SW 1271 (cell line): ENCODE measurements at places on chromosomes 2 and 18.

DNA sequence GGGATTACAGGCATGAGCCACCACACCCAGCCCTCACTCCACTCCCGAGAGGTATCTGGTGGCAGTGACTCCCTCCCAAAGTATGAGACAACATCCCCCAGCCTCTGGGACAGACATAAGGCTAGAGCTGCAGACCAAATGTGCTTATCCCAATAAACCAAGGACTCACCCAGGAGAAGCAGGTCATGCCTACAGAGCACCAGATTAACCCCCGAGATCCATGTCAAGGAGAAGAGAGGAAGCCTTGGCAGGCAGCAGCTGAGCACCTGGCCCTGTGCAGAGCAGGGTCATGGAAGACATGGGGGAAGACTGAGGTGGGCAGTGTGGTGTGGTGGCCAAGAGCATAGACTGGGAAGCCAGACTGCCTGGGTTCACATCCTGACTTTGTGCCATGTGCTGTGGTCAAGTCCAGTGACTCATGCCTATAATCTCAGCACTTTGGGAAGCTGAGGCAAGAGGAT, 7.2 kb downstream of the RAB11FIP5 start:
- no peak for DNase-seq

GRCh38 chr2:11157296-11157695, 2.0 kb downstream of the SLC66A3 start:
- DNase-seq: no peak

GRCh38 chr2:23381084-23381483, 3.9 kb upstream of the KLHL29 start:
- DNase-seq: peak; percentile 91

- peak; percentile 26 for DNase-seq
These were observed 37.5 kb upstream of the ZNF385B start for GRCh38 chr2:179898873-179899272.

DNA sequence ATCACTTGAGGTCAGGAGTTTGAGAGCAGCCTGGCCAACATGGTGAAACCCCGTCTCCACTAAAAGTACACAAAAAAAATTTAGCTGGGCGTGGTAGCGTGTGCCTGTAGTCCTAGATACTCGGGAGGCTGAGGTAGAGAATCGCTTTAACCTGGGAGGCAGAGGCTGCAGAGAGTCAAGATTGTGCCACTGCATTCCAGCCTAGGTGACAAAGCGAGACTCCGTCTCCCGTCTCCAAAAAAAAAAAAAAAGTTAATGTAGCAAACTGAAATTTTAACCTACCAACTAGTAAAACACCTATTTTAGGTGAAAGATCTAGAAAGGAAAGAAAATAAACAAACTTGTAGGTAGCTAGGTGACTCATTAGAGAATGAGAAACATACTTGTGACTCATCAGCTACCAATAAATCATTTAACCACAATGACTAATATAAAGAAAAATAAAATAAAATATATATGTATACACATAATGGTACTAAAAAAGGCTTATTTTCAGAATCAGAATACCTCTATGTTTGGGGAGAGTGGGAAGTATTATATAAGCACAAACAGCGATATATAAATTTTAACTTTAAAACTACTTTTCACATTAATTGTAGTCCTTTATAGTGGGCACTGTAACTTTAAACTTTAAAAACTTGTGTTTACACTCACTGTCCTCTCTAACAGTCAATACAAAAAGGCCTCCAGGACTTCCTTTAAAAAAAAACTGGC, 36.6 kb downstream of the DARS1 start:
- DNase-seq: peak; percentile 27

GRCh38 chr2:59790186-59791003, 763.1 kb downstream of the BCL11A start:
- no peak for DNase-seq
